ENCODE measurements at places on chromosomes 2 and 18. TPM values are rescaled to one million over a fixed set of nuclear protein-coding genes. Genes with fewer than 3 reads are reported as not detected.
A peak's percentile ranks its signal among the peaks of the same experiment; 100 is the strongest.

DNA sequence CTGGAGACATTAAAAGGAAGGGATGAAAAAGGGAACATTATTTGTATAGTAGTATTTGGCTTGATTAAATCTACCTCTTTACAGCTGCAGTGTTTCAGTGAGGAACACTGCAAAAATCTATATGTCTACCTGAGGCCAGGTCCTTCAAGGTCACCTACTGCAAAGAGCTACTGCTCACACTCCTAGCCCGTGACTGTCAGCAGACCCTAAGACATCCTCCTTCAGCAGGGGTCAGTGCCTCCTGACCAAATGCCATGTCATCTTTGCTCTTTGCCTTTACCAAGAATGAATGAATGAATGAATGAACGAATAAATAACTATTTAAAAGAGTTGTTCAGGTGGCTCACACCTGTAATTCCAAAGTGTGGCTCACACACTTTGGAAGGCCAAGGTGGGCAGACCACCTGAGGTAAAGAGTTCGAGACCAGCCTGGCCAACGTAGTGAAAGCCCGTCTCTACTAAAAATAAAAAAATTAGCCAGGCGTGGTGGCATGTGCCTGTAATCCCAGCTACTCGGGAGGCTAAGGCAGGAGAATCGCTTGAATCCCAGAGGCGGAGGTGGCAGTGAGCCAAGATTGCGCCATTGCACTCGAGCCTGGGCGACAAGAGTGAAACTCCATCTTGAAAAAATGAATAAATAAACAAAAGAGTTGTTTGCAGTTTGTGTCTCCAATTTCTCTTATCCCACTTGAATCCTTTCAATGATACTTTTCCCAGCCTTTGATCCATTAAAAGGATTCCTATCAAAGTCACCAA is 84.3 kb upstream of the GRB14 start:
- no peaks in the 10 kb centered on the region for H3K27me3 ChIP-seq
- DNase-seq = no peak
- no peak overlapping the region for H3K4me3 ChIP-seq
- no peaks in the 10 kb centered on the region for H3K36me3 ChIP-seq

The DIS3L2 gene
- total RNA-seq = 29.5 TPM

DNA sequence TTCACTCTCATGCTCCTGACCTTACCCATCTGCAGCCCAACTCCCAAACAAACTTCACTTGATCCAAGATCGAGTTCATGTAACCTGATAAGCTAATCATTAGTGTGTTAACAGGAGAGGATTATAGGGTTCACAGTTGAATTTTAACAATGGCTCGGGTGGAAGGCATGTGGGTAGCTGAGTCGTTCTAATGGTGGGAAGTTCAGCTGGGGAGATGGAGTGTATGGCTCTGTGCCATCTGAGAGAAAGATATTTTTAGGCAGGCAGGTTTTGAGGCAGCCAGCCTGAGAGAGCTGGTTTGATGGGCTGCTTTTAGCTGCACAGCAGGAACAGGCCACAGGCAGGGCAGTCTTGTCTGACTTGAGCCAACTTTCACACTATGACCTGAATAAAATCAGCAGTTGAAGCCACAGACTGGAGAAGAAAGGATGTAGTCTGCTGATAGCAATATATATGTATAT is 17.7 kb upstream of the NFE2L2 start:
- DNase-seq = no peak
- no peak overlapping the region for H3K4me3 ChIP-seq
- H3K36me3 ChIP-seq = no peaks in the 10 kb centered on the region
- no peak overlapping the region for H3K27ac ChIP-seq
- no peaks in the 10 kb centered on the region for H3K27me3 ChIP-seq
- no peaks in the 10 kb centered on the region for H3K4me1 ChIP-seq

DNA sequence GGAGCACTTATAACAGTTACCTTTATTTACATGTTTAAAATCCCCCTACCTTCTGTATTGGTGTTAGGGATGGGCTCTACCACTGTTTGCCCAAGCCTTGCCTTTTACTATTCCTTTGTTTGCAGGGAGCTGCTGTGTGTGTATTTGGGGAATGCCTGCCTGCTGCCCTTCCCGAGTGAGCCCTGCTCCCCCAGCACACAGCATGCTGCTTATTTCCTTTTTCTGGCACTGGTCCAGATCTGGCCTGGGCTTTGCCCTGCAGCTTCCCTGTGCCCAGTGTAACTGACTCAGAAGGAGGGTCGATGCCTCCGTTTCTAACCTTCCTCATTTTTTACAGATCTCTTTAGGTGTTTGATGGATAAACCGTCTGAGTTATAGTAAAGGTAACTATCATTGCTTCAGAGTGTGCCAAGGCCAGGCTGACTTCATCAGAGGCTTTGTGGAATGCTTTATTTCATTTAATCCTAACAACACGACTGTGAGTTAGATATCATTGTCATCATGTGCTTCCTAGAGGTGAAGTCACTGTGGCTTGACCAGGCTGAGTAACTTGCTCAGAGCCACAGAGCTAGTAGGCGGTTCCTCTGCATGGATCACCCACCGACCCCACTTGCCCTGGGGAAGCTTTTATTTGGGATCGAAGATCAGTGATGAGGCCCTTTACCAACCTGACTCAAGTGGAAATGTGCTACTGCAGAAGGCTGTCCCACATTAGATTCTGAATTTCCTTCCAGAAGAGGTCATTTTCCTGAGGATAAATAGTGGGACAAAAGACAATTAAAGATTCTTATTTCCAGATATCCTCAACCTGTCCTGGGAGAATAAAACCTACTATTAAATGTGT is 238.8 kb downstream of the ZNF407 start:
- no peak for DNase-seq
- no peaks in the 10 kb centered on the region for H3K4me1 ChIP-seq
- no peaks in the 10 kb centered on the region for H3K27me3 ChIP-seq
- no peak overlapping the region for H3K4me3 ChIP-seq

DNA sequence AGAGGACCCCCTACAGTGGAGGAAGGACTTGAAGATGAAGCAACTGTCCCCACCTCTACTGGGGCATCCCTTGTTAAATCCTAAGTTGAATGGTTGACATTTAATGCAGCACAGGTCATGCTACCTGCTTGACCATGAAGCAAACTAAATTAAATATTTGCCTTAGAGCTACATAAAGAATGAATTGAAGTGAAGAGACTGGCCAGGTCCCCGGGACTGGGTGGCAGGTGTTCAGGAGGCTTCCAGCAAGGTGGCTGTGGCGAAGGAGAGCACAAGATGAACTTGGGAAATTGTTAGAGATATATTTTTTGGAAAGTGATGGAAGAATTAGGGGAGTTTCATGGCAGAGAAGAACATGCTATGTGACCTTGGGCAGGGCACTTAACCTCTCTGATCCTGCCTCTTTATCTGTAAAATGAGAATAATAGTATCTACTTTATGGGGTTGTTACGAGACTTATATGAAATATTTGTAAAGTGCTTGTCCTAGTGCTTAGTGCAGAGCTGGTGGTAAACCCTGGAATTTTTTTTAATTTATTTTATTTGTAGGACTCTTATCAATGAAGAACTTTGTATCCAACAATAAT is 37.3 kb downstream of the EFR3B start:
- H3K27ac ChIP-seq = no peak overlapping the region
- no peak overlapping the region for H3K4me3 ChIP-seq
- DNase-seq = no peak

The DNAH6 gene
- total RNA-seq = 0.51 TPM

The CDH19 gene
- total RNA-seq = not detected

- H3K27me3 ChIP-seq = no peaks in the 10 kb centered on the region
- no peak for DNase-seq
- H3K4me1 ChIP-seq = no peaks in the 10 kb centered on the region
- H3K4me3 ChIP-seq = no peak overlapping the region
- H3K27ac ChIP-seq = no peak overlapping the region
Measured at GRCh38 chr18:6763524-6763923, 34.0 kb downstream of the ARHGAP28 start.

- no peaks in the 10 kb centered on the region for H3K36me3 ChIP-seq
- no peak overlapping the region for H3K4me3 ChIP-seq
- no peak for DNase-seq
- H3K4me1 ChIP-seq = peaks cover 5% of the 10 kb centered on the region
- H3K27me3 ChIP-seq = no peaks in the 10 kb centered on the region
Measured at GRCh38 chr2:201180010-201180409, 2.9 kb upstream of the CASP10 start.

The DSG2 gene
- total RNA-seq = 0.09 TPM

DNA sequence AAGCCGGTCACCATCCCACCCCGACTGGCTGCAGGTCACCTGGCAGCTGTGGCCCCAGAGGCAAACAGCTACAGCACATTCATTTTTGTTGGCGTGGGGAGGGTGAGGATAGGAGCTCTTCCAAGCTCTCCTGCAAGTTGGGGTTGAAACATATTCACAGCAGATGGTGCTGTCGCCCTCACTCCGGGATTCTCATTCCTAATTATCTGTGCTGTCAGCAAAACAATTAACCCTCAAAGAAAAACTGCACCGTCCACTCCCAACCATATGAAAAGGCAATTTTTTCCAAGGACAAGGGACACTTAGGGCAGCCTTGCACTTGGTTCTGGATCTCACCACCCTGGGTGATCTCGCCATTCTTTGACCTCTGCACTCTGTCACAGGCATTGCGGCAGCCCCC is 68.6 kb downstream of the ZBTB7C start:
- no peak overlapping the region for H3K4me3 ChIP-seq
- H3K27ac ChIP-seq = no peak overlapping the region
- no peaks in the 10 kb centered on the region for H3K27me3 ChIP-seq
- DNase-seq = no peak
- H3K4me1 ChIP-seq = no peaks in the 10 kb centered on the region

- no peaks in the 10 kb centered on the region for H3K36me3 ChIP-seq
- H3K4me1 ChIP-seq = peaks cover 22% of the 10 kb centered on the region
- H3K27me3 ChIP-seq = no peaks in the 10 kb centered on the region
- peak overlapping the region; percentile 69 for H3K4me3 ChIP-seq
Measured at GRCh38 chr18:80109676-80110078, 615 bp downstream of the ADNP2 start.

DNA sequence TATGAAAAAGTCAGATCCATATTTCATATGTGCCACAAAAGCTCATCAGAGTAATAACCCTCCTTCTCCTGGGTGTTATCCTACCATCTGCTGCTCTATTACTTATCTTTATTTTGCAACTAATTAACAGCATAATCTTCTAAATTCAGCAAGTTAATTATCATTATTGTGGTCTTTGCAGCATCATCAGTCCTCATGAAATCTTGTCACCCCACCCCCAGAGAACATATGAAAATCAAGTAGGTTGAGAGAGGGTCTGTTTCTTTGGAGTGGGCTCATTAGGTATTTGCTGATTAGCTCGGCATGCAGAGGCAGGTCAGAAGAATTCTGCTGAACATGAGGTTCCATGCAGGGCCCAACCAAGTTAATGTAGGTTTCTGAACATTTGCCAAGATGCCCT is 64.8 kb downstream of the ATF2 start:
- peaks cover 5% of the 10 kb centered on the region for H3K36me3 ChIP-seq
- H3K4me1 ChIP-seq = no peaks in the 10 kb centered on the region
- no peak overlapping the region for H3K4me3 ChIP-seq
- H3K27me3 ChIP-seq = no peaks in the 10 kb centered on the region
- DNase-seq = no peak

The SKA1 gene
- 26.5 TPM for total RNA-seq

GRCh38 chr2:131058920-131059319 is 34.3 kb downstream of the FAM168B start:
- no peaks in the 10 kb centered on the region for H3K4me1 ChIP-seq
- peaks cover 37% of the 10 kb centered on the region for H3K36me3 ChIP-seq
- H3K4me3 ChIP-seq = no peak overlapping the region
- H3K27ac ChIP-seq = no peak overlapping the region
- DNase-seq = no peak

GRCh38 chr2:230796280-230796862 is 68.4 kb upstream of the ITM2C start:
- H3K27me3 ChIP-seq = no peaks in the 10 kb centered on the region
- H3K4me3 ChIP-seq = no peak overlapping the region
- no peak overlapping the region for H3K27ac ChIP-seq
- peaks cover 33% of the 10 kb centered on the region for H3K36me3 ChIP-seq
- no peak for DNase-seq

The SERPINB3 gene
- total RNA-seq = not detected

DNA sequence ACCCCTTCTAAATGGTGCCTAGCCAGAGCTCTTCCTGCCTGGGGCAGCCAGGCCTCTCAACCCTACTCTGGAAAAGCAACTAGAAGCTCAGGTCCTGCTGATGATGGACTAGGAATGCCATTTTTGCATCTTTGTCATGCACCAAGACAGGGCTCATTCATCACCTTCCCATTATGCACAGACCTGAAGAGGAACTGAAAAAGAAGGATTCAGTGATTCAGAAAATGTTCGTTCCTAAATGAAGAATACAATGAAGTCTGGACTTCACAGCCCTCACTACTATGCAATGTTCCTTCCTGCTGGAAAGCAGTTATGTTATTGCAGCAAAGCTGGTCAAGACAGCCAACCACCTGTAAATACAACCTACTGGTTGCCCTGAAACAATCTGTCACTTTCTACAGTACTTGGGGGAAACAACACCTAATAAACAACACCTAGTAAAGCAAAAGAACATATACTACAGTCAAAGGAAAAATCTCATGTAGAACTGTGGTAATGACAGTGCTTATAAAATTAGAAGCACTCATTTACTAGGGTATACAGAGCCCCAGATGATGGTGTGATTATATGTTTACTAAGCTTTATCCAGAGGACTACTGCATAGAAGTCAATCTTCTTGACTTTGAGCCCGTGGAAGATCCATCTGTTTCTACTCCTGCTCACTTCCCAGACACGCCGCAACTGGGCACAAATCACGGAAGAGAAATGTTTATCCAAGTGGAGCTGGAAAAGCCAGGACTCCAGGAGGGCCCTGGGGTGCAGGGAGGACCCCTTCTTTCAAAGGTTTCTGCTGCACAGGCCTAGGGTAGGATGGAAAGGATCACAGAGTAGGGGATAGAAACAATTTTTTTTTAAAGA is 103.1 kb upstream of the THOC1 start:
- no peaks in the 10 kb centered on the region for H3K4me1 ChIP-seq
- H3K27me3 ChIP-seq = no peaks in the 10 kb centered on the region
- no peak for DNase-seq

The NEB gene
- 0.31 TPM for total RNA-seq

The PRKAG3 gene
- not detected for total RNA-seq

DNA sequence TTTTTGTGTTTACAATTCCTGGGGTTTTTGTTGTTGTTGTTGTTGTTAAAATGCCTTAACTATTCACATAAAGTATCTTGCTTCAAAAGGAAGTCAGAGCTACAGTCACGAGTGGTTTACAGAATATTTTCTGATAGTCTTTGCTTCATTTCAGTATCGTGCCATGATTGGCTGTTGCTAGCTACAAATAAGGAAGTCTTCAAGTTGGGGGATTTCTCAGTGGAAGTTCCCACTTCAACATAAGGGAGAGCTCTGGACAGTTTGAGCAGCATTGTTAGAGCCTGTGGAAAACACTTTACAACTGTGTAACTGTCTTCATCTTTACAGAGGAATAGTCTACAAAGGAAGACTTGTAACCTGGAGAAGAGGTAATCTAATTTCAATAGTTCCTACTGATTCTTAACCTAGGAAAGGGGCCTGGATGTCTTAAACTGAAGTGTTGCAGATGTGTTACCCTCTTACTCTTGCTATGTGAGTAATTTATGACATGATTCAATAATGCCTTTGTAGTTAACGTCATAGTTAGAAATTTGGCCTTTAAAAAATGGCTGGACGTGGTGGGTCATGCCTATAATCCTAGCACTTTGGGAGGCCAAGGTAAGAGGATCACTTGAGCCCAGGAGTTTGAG is 23.4 kb upstream of the TANK start:
- peak overlapping the region; percentile 71 for H3K27ac ChIP-seq
- DNase-seq = peak; percentile 54
- peaks cover 38% of the 10 kb centered on the region for H3K4me1 ChIP-seq
- no peaks in the 10 kb centered on the region for H3K27me3 ChIP-seq
- H3K36me3 ChIP-seq = no peaks in the 10 kb centered on the region

- H3K36me3 ChIP-seq = no peaks in the 10 kb centered on the region
- no peak for DNase-seq
- H3K4me1 ChIP-seq = no peaks in the 10 kb centered on the region
- no peak overlapping the region for H3K4me3 ChIP-seq
Measured at GRCh38 chr2:178627401-178627800, 147.1 kb downstream of the PLEKHA3 start.

All from CD8-positive, alpha-beta memory T cell (primary cell).